Muscle of arm (tissue), 14 donors: ENCODE measurements at places on chromosomes 6 and 20. TPM values are rescaled to one million over a fixed set of nuclear protein-coding genes. Genes with fewer than 3 reads are reported as not detected.
A peak's percentile ranks its signal among the peaks of the same experiment; 100 is the strongest.

The NOTCH4 gene
- 26.5 TPM for polyA plus RNA-seq

The BTN1A1 gene
- polyA plus RNA-seq, result 0.26 TPM

The ARG1 gene
- 1.1 TPM for polyA plus RNA-seq

The SMLR1 gene
- 0.07 TPM for polyA plus RNA-seq

The ADGRB3 gene
- not detected for polyA plus RNA-seq

The NHLRC1 gene
- not detected for polyA plus RNA-seq

The SPATA25 gene
- not detected for polyA plus RNA-seq

GRCh38 chr6:112118034-112118433 is 30.6 kb downstream of the FAM229B start:
- no peak for DNase-seq

GRCh38 chr20:10524643-10525042 is 89.5 kb downstream of the SLX4IP start:
- no peak for DNase-seq

GRCh38 chr20:51651921-51652549 is 109.5 kb upstream of the NFATC2 start:
- peak; percentile 13 for DNase-seq

DNA sequence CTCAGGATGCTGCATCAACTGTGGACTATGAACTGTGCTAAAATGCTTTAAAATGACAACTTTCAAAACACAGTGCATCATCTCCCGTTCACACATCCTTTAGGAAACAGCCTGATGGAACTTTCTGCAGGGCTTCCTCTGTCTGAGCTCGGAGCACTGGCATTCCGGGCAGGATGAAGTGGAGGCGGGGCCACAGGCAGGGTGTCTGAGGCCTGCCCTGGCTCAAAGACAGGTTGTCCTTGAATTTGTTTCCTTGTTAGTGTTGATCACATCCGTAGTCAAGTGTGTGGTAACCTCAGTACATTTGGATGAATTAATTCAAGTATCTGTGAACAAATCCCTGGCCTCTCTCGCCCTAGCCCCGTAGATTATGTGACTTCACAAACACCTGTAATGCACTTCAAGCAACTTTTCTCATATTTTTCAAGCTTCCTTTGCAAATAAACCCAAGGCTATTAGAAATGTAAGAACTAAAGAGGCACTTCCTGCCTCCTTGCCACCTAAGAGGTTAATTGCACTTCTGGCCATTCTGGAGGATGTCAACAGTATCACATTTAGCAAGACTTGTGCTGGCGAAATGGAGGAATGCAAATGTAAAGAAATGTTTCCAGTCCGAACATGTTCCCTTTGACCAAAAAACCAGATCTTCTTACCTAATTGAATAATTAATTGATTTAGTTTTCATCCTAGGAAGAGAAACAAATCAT is 3.1 kb downstream of the CD93 start:
- DNase-seq, result no peak

DNA sequence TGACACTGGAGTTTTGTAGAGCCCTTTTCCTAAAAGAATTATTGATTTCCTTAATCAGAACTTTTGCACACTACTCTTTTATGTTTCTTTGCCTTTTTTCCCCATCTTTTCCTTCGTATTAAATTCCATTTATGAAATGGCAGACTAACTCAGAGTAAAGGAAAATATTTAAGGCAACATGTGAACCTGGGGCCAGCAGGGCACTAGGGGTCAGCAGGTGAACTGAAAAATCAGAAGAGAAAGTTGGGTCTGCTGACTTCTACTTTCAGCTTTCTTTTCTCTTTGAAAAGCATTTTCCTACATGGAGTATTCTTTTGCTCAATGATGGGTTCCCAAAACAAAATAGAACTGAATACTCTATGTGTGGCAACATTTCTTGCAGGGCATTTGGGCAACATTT is 226.6 kb upstream of the EXOC2 start:
- no peak for DNase-seq

DNA sequence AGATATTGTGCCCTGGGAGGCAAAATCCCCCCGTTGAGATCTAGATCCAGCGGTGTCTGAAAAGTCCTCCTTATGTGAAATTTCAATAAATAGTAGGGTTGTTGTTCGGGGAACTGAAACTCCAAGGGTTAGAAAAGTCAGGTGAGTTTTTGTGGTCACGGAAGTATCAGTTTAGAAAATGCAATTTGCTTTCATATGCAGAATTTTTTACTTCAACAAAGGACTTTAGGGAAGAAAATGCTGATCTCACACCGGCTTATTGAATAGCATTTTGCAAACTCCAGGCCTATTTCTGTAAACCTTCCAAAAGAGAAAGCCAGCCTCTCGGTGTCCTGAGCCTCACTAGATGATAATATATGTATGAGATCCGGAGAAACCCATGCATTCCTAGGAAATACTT is 254.7 kb downstream of the TSHZ2 start:
- no peak for DNase-seq

- DNase-seq, result no peak
Observed at GRCh38 chr20:4151991-4152695, 136.8 kb upstream of the RNF24 start.

DNA sequence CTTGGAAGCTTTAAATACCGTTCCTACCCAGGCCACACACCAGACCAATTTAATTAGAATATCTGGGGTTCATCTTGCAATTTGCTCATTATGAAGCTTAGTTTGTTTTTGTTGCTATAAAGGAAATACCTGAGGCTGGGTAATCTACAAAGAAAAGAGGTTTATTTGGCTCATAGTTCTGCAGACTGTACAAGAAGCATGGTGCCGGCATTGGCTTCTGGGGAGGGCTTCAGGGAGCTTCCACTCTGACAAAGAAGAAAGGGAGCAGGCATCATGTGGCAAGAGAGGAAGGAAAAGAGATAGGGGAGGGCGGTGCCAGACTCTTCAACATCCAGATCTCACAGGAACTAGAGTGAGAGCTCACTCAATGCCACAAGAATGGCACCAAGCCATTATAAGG is 73.6 kb downstream of the RNF182 start:
- no peak for DNase-seq

DNA sequence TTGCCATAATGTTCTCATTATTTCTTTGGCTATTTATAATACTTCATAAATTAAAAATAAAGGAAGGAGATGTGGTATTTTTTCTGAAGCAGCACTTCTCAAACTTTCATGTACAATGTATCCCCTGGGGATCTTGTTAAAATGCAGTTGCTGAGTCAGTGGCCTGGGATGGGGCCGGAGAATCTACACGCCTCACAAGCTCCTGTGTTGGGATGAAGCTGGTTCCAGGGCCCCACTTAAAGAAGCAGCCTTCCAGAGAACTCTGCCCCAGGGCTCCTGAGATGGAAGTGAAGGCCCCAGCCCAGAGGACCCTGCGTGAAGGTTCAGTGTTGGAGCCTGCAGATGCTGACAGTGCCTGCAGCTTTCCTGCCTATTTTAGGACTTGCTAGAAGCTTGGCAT is 40.1 kb upstream of the SLC23A2 start:
- DNase-seq, result no peak

DNA sequence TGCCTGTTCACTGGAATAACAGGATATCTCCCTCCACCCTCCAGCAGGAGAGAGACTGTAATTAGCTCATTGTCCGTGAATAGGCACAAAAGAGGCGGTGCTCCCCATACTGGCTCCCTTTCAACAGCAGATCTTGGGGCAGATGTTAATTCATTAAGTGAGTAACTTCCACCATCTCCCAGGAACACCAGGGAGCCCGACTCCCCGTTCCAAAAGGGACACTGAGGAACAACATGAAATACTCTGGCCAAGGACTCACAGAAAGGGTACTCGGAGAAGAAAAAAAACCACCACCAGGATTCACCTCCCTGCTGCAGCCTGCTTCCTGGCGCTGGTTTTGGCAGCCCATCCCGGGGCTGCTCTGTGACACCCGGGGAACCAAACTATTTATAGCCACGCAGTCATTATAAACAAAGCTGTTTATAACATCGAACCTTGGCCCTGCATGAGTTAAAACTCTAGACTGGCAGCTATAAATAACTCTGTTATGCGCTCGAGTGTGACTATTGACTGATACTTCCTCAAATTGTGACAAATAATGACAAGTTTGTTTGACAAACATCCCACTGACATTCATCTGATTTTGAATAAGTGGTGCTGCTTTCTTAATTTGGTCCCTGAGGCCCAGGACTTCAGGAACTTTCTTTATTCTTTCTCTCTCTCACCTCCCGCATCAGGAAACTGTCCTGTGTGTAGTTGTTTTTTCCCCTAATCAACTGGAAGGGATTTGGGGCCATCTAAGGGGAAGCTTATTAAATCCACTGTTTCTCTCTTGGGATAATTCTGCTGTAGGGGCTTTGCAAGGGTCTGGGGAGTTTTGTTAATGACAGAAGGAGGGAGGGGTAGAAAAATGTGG is 521.6 kb downstream of the CD83 start:
- peak; percentile 35 for DNase-seq

DNA sequence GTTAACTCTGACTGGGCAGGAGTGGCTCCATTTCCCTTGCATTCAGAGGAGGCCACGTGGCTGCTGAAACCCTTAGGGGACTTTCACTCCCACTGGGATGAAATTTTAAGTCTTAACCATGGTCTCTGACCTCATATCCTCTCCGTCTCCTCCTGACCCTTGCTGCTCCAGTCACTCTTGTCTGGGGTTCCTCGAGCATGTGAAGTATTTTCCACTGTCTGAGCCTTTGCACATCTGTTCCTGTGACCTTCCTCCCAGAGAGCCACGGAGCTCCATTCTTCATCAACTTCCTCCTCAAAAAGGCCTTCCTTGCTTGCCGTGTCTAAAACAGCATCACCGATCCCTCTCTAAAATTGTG is 153.0 kb upstream of the UST start:
- no peak for DNase-seq

DNA sequence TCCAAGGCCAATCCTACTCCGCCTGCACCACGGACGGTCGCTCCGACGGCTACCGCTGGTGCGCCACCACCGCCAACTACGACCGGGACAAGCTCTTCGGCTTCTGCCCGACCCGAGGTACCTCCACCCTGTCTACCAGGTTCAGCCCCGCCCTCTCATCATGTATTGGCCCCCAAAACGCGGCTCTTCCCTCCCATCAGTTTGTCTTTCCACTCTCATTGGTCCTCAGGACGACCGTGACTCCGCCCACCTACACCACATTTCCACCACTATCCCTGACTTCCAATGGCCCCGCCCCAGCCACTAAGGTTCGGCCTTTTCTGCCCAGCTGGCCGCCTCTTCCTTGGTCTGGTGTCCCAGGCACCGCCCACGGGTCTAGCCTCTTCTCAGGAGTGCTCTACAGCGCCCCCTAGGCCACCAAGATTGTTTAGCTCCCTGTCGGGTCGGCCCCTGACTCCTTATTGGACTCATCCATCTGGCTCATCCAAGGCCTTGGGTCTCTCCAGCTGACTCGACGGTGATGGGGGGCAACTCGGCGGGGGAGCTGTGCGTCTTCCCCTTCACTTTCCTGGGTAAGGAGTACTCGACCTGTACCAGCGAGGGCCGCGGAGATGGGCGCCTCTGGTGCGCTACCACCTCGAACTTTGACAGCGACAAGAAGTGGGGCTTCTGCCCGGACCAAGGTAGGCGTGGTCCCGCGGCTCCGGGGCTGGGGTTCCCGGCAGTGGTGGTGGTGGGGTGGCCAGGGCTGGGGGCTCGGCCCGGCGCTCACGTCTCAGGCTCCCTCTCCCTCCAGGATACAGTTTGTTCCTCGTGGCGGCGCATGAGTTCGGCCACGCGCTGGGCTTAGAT is 3.1 kb downstream of the MMP9 start:
- DNase-seq, result no peak

GRCh38 chr6:5663259-5663658 is 343.5 kb downstream of the NRN1 start:
- no peak for DNase-seq

DNA sequence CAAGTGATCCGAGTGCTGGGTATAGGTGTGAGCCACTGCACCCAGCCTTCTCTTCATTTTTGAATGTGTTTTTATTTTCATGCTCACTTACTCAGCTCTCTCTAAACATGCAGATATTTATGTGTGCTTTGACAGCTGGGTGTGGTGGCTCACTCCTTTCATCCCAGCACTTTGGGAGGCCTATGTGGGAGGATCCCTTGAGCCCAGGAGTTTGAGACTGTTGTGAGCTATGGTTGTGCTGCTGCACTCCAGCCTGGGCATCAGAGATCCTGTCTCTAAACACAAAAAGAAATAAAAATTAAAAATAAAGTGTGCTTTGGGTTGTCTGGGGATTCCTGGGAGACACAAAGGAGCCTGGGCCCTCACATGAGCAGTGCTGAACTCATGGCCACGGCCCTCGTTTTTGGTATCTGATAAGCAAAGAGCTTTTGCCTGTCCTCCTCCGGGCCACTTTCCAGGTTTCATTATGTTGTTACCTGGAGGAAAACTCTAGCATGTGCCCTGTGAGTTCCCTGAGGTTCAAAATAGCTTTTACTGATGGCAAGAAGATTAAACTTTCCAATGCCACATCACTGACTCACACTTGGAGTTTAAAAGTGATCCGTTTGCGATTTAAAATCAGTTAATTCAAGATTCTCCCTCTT is 78.5 kb downstream of the CD164 start:
- no peak for DNase-seq

- DNase-seq, result peak; percentile 25
Observed at GRCh38 chr6:15593798-15594197, 69.0 kb downstream of the DTNBP1 start.

GRCh38 chr6:25311331-25311840 is 32.2 kb downstream of the CARMIL1 start:
- DNase-seq, result no peak

DNA sequence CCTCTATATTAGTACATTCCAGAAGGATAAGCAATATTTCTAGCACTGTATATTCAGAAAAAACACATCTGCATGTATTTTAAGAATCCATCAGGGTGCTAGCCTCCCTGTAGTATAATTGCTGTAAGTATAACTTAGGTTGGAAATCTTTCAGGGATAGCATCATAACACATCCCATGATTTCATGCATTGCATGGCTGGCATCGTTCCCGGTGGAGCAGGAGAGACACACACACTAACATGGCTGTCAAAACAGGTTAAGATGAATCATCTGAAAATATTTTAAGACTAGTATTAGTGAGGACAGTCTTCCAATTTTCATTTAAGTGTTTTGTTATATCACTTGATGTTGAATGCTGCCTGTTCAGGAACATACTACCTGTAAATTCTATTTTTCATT is 32.1 kb upstream of the CENPW start:
- peak; percentile 82 for DNase-seq

- peak; percentile 39 for DNase-seq
Observed at GRCh38 chr20:11204926-11205768, 531.3 kb upstream of the JAG1 start.

- no peak for DNase-seq
Observed at GRCh38 chr6:52087498-52087999, at the start of gene PKHD1. PKHD1 (minus strand) TSS chr6:52087613; CDS start chr6:52084933, 2,680 bp downstream.

GRCh38 chr6:10690651-10691445 is 3.6 kb downstream of the C6orf52 start:
- no peak for DNase-seq

GRCh38 chr6:7541175-7542064 is at the start of gene DSP:
DSP (plus strand) TSS chr6:7541671; CDS start chr6:7541916, 245 bp downstream.
- peak; percentile 11 for DNase-seq
